Panc1 (cell line): ENCODE measurements at places on chromosomes 4 and X.

GRCh38 chrX:150696866-150697265, 3.7 kb downstream of the MTMR1 start:
- no peak for DNase-seq

DNA sequence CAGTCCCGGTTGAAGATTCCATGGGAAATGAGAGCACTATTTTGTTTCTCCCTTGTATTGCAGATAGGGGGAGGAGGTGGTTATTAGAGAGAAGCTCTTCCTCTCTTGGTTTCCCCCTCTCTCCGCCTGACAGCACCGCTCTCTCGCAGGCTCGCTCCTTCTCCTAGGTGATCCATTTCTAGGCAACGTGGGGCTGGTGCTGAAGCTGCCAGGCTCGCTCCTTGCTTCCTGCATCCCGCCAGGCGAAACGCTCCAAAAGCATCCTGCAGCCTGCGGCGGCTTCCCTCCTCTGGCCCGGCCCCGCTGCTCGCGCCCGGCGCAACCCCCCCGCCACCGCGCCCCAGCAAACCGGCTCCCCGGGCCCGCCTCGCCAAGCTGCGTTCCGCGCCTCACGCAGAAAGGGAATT, at the start of gene GRID2:
Gene GRID2, plus strand, starts transcription at position 346 of the 407 bp plus-strand sequence.
- DNase-seq, result no peak

GRCh38 chr4:123351713-123352112, 44.9 kb upstream of the SPRY1 start:
- DNase-seq, result no peak

GRCh38 chr4:148395771-148396170, 46.4 kb downstream of the NR3C2 start:
- DNase-seq, result no peak

GRCh38 chr4:55681430-55681829, 45.3 kb upstream of the NMU start:
- no peak for DNase-seq

DNA sequence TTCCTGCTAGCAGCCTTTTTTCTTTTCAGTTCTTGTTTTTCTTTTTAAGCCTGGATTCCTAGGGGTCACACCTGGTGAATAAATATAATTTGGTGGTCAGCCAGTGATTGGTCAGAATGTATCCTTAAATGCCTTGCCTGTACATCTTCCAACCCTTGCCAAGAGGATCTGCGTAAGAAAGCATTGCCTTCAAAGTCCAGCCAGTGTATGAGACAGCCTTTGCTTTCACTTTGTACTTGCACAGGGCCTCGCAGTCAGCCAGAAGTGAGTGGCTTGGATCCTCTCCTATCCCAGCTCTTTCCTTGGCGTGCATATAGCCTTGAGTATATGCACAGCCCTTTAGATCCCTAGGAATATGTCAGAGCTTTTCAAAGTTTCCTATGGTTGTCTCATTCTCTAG, 22.2 kb downstream of the KANTR start:
- DNase-seq, result no peak

DNA sequence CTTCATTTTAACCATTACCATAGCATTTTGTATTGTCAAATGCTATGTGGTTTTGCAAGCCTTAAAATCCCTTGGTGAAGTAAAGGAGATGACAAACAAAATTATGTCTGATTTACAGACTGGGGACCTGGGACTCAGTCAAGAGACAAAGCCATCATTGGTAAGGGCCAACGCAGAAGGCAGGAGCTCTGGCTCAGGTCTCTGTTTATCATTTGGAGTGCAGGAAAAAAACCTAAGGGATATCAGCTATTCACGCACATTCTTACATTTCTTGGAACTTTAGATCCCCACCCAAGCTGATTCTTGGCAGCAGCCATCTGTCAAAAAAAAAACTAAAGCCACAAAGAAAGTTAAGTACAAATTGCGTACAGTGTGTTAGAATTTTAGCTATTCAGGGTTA, 731.9 kb downstream of the STPG2 start:
- no peak for DNase-seq

GRCh38 chrX:17359500-17359899, 15.5 kb upstream of the NHS start:
- no peak for DNase-seq

DNA sequence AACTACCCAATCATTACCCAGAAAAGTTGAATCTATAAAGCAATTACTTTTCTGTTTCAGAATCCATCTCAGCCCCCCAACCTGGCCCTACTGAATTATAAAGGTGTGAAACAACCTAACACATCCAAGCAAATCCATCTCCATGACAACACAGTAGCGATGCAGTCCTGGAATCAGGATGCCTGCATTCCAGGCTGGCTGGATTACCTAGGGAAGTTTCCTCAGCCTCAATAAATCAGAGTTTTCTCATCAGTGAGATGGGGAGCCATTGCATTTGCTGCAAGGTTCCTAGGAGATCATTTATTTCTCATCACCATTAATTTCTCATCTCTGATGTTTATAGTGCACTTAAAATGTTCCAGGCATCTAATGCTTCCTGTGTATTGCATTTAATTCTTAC, 46.0 kb downstream of the LNX1 start:
- DNase-seq, result no peak

DNA sequence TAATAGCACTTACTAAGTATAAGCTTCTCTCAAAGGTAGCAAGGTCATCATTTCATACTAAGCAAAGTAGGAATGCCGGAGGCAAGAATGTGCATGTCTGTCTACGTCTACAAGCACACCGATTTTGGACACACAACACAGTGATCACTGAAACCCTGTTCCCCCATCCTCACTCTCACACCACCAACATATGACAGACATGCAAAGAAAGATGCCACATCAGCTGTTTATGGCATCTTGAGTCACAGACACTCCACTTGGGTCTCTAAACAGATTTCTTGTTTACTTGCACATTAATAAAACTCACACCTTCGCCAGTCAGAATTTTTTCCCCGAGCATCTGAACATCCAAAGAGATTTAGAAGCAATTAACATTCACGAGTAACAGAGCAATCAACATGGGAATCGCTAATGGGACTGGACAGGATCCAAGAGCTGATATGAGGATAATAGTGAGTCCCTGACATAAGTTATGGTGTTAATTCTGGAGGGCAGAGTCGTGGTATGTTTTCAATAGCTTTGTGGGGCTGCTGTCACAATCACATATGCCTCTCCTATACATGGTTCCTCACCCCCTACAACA, 324.1 kb downstream of the DHX15 start:
- DNase-seq, result no peak

- DNase-seq, result no peak
Observed at GRCh38 chrX:103792916-103793544, 16.4 kb downstream of the PLP1 start.

GRCh38 chrX:49106930-49107329, 16.6 kb downstream of the GPKOW start:
- no peak for DNase-seq

DNA sequence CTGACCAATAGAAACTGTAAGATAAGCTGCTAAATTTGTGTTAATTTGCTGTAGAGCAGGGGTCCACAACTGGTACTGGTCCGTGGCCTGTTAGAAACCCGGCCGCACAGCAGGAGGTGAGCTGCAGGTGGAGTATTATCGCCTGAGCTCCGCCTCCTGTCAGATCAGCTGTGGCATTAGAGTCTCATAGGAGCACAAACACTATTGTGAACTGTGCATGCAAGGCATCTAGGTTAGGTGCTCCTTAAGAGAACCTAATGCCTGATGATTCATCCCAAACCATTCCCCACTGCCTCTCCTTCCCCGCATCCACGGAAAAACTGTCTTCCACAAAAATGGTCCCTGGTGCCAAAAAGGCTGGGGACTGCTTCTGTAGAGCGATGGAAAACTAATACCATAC, 19.7 kb downstream of the FBXW7 start:
- DNase-seq, result no peak

GRCh38 chr4:37561803-37562207, 124.4 kb downstream of the RELL1 start:
- no peak for DNase-seq

- no peak for DNase-seq
Observed at GRCh38 chr4:69124941-69125340, 28.7 kb downstream of the UGT2B7 start.

DNA sequence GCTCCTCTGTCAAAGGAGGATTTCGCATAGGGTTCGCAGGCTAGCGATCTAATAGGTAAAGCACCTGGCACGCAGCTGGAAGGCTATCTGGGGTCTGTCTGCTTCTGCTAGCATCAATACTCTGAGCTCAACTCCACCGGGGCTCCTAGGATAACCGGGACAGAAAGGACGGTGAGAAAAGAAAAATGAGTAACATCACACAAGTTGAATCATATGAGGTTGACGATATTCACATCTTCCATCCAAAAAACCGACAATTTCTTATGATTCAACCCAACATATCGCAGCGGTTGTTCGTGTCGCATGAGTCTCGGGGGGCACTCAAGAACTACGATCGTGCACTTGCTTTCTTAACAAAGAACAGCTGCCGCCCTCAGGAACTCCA, 1.8 kb downstream of the PROM1 start:
- no peak for DNase-seq

DNA sequence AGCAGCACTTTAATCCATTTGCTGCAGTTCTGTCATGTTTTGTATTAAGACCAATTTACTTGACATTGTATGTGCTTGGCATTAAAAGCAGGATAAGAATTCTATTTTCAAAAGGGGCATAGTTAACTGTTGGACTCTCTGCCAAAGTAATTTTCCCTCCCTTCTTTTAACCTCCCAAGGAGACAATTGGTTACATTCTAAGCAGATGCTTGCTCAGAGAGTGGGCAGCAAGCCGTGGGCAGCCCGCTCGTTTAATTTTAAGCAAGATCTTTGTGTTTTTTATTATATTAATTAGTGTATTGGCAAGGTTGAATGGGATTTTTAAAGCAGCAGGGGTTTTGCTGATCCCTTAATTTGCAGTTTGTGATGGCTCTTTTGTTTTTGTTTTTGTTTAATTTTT, 37.1 kb upstream of the KLHL8 start:
- no peak for DNase-seq

- no peak for DNase-seq
Observed at GRCh38 chrX:68918202-68918601, 89.4 kb downstream of the EFNB1 start.

- no peak for DNase-seq
Observed at GRCh38 chr4:167183036-167183435, 51.3 kb downstream of the SPOCK3 start.

DNA sequence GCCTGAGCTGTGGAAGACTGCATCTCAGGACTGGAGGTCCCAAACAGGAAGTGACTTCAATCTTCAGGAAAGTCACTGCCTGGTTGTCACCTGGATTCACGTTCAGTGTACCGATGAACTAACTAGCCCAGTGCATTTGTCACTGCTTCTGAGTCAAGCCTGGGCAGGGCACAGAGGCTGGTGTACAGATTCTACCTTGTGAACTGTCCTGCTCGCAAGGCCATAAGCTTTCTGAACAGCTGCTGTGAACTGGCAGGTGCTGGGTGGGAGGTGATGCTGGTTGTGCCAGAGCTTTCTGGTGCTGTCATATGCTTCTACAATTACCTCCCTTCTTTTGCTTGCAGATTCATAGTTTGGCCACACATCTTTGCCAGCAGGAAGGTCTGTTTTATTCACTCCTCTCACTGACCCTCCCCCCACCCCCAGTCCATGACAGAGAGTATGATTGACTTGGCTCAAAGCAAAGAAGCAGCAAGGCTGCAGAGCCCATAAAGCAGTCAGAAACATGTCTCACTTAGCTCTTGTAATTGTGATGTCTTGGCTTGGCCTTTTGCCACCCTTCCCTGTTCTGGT, 40.5 kb downstream of the ZCCHC12 start:
- DNase-seq, result no peak

DNA sequence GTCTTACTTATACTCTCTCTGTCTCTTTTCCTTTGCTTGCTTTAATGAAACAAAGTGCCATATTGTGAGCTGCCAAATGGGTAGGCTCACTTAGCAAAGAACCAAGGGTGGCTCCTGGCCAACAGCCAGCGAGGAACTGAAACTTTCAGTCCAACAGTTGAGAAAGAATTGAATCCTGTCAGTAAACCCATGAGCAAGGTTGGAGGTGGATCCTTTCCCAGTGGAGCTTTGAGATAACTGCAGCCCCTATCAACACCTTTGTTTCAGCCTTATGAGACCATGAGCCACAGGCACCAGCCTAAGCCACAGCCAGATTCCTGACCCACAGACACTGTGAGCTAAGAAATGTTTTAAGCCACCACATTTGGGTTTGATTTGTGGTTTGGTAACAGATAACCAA, 362.2 kb downstream of the PDGFC start:
- no peak for DNase-seq

GRCh38 chr4:31020363-31020762, 300.2 kb downstream of the PCDH7 start:
- DNase-seq, result no peak

- no peak for DNase-seq
Observed at GRCh38 chr4:150714462-150715438, 132.8 kb downstream of the MAB21L2 start.
